ENCODE measurements at places on chromosomes 2 and 18. TPM values are rescaled to one million over a fixed set of nuclear protein-coding genes. Genes with fewer than 3 reads are reported as not detected.

ALPP gene
- total RNA-seq = not detected

PAIP2B gene
- 0.18 TPM for total RNA-seq

ZNG1B gene
- total RNA-seq = 7.0 TPM

NEU4 gene
- not detected for total RNA-seq

KCNE4 gene
- total RNA-seq = 8.3 TPM

ZNF385B gene
- total RNA-seq = not detected

DNMT3A gene
- total RNA-seq = 6.1 TPM

ZNF804A gene
- total RNA-seq = 3.3 TPM

UBR3 gene
- 51.9 TPM for total RNA-seq

RTKN gene
- total RNA-seq = 11.1 TPM

ASTL gene
- not detected for total RNA-seq

SGPP2 gene
- not detected for total RNA-seq

COL5A2 gene
- 257 TPM for total RNA-seq

INSIG2 gene
- 9.1 TPM for total RNA-seq

SH3RF3 gene
- 3.4 TPM for total RNA-seq

Measured in IMR-90 (cell line).